Stimulated activated CD8-positive, alpha-beta memory T cell treated with anti-CD3 and anti-CD28 coated beads, Interleukin-7, amount 100 ng/mL, for 24 hours (primary cell): ENCODE measurements at places on chromosomes 12 and 14.

DNA sequence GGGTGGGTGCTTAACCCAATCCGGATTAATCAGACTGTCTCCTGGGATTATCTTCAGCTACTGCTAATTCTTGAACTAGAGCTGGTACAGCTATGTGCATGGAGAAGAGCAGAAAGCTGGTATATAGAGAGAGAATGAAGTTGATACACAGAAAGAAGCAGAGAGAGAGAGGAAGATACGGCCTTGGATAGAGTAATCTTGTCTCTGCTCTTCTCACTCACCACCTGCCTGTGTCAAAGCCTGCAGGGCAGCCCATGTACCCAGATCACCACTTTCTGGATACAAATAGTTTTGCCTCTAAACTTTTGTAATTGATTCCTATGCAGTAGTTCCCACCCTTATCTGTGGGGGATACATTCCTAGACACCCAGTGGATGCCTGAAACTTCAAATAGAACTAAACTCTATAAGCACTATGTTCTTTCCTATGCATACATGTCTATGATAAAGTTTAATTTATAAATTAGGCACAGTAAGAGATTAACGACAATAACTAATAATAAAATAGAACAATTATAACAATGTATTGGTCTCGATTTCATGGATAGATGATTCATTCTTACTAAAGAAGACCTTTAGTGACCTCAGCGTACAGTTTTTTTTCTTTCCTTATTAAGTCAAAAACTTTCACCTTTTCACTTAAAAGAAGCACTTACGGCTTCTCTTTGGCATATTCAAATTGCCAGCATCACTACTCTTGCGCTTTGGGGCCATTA lies 45.5 kb downstream of the YEATS4 start:
- no peak for DNase-seq

DNA sequence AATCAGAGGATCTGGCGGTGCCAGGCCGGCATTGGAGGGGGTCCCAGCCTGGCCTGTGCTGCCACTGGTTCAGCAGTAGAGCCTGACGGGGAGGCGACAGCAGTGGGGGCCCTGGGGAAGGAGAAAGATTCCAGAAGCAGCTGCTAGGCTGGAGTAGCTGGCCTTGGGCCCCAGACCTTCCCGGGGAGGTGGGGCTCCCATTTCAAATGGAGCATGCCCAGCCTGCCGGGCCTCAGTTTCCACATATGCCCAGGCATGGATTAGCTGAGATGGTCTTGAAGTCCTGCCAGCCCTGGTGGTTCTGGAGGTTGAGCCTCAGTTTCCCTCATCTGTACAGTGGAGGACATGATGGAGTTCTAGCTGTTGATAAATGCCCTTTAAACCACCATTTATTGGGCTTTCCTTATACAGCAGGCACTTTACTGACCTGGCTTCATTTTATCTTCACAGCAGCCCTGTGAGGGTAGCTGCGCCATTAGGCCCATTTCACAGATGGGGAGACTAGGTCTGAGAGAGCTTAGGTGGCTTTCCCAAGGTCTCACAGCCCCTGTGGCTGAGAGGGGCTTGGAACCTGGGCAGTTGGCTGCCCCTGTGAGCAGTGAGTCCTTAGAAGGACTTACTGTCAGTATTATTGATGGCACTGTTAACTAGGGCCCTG lies 21.8 kb downstream of the SH2B3 start:
- no peak for DNase-seq

DNA sequence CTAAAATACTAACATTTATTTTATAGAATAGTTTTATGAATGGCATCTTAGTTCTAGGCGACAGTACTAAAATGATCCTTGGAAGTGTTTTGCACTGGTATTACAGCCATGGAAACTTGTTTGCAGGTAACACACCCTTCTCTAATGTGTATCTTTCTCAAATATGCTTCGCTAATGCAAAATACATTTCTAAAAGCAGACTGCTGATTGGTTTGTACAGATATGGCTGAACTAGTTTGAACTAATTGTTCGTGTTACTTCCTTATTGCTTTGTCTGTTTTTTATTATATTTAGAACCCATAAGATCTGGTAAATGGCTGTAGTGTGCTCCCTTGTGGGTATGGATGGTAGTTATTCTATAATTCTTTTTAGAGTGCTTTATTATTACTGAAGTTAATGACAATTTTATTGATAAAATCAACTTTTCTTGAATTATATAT lies 53.0 kb downstream of the ATF7IP start:
- DNase-seq, result no peak

GRCh38 chr12:14395074-14395778 lies 29.7 kb downstream of the ATF7IP start:
- no peak for DNase-seq

GRCh38 chr12:76666290-76666835 lies 97.6 kb upstream of the ZDHHC17 start:
- no peak for DNase-seq

DNA sequence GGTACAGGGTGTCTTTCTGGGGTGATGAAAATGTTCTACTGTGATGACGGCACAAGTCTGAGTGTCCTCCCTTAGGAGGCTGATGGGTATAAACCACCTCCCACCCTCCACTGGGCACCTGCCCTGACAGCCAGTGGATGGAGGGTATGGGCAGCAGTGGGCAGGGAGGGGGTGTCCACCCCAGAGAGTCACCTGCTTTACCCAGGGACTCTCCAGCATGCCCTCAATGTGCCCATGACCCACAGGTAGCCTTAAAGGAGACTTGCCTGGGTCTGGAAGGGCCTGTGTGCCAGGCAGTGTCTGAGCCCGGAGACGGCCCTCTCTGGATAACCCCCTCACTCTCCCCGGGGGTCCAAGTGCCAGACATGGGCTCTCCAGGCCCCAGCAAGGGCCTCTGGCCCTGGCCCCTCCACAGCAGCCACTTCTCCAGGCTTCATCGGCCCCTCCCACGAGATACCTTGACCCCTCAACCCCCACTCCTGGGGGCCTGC lies 38.8 kb downstream of the CCNK start:
- DNase-seq, result no peak

DNA sequence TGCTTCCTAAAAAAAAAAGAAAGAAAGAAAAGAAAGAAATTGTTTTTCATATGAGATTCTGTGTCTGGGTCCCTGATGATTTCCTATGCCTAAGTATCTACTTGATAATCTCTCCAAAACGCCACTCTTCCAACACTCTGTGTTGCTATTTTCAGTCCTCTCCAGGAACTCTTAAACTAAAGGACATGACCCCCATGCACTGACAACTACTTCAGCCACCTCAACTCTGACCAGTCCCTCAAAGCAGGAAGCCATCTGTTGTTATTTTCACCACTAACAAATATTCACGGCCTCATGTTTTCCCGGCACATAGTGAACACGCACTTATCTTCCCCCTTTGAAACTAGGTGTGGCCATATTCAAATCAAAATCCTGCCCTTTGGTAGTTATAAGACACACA lies 259.3 kb downstream of the PPFIA2 start:
- DNase-seq, result no peak

DNA sequence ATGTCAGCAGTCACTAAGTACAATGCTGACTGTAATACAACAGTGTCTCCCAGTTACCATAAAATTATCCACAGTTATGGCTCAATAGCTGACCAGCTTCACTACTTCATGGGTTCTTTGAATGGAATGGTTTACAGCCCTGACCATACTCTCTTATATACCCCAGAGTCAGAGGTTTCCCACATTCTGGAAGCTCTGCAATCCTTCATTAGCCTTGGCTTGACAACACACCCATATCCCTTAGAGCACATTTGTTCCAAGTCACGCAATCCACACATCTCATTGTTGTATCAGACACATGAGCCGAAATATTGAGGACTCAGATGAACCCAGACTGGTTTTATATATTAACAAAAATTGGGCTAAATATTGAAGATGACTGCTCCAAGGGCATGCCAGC lies 209.4 kb upstream of the PLXNC1 start:
- no peak for DNase-seq

GRCh38 chr12:70307868-70308267 lies 58.2 kb upstream of the KCNMB4 start:
- DNase-seq, result no peak
